Activated T-cell treated with anti-CD3 and anti-CD28 coated beads for 1 hour (primary cell): ENCODE measurements at places on chromosomes 1 and 21.
A peak's percentile ranks its signal among the peaks of the same experiment; 100 is the strongest.

GRCh38 chr1:221251580-221251979, 372.3 kb downstream of the HLX start:
- DNase-seq = no peak

- DNase-seq = no peak
These were observed 36.8 kb downstream of the RAP1A start for GRCh38 chr1:111656086-111657017.

- DNase-seq = no peak
These were observed 63.6 kb upstream of the ERRFI1 start for GRCh38 chr1:8089535-8090228.

GRCh38 chr1:58753431-58753866, 30.4 kb downstream of the JUN start:
- DNase-seq = no peak

GRCh38 chr1:76494807-76495206, 372.5 kb upstream of the ST6GALNAC5 start:
- no peak for DNase-seq

- no peak for DNase-seq
These were observed 20.6 kb downstream of the REG4 start for GRCh38 chr1:119790451-119791198.

GRCh38 chr1:93171549-93172034, 8.6 kb downstream of the TMED5 start:
- DNase-seq = no peak

DNA sequence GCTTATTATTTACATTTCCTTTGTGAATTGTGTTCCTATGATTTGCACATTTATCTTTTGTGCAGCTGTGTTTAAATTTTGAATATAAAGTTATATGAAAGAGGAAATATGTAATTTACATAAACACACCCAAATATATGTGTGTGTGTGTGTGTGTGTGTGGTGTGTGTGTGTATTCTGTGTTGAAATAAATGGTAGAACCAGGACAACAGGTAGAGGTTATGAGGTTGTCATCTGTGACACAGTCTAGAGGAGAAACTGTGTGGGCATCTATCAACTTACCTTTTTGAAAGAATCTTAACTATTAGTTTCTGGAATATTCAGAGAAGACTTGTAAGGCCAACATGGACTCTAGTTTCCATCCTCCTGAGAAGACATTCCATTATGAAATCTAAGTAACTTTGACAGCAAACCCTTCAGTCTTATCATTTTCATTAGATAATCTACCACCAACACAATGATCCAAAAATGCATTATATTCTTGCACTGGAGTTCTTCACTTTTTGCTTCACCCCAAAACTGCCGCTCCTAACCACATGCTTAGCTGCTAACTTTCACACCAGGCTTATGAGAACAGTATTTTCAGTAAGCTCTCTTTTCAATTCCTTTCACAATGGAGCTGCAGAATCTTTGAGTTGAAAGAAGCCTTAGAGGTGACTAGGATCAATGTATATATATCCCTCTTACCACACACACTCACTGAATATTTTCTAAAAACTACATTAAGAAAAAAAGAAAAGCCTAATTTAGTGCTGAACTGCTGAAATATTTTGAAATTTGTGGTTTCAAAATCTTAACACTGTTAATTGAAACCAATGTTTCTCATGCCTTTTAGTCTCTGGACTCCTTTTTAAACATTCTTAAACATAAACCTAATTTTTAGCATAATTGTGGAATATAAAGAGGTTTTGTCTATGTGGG, 21.8 kb downstream of the PTPRC start:
- DNase-seq = no peak

- DNase-seq = no peak
These were observed 221.3 kb downstream of the FOXD2 start for GRCh38 chr1:47659146-47659545.

DNA sequence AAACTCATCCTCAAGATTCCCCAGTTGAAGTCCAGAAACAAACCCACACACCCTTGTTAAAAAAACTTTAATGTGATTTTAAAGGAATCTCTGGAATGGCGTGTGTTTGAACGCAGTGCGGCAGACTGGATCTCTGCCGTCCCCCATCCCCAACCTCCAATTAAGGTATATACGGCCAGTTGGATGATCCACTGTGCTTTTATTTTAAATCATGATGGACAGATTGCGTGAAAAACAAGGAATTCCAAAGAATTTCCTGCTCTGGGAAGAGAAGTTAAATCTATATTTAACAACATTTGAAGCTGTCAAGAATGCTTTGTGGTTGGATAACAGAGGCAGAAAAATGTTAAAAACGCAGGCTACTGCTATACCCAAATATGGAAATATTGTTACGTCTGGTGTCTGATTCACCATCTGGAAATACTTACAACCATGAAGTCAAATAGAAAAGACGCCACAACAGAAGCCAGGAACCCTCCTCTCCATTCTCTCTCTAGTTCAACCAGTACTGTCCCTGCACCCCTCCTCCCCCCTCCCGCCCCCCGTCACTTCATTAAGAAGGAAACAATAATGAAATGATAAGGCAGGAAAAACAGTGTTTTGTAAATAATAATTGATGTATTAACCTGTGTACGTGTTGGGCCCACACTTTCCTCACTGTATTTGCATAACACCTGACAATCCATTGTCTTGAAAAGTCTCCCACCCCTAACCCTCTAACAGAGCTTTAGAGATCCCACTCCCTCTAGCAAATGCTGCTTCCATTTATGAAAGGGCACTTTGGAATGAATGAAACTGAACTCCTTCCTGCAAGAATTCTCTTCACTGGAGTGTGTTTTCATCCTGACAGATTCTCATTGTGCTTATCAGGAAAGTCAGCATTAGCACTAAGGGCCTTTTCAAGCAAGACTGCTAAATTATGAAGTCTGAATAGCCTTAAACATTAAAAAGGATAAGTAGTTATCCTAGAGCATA, 2.0 kb upstream of the CCN1 start:
- DNase-seq = no peak

DNA sequence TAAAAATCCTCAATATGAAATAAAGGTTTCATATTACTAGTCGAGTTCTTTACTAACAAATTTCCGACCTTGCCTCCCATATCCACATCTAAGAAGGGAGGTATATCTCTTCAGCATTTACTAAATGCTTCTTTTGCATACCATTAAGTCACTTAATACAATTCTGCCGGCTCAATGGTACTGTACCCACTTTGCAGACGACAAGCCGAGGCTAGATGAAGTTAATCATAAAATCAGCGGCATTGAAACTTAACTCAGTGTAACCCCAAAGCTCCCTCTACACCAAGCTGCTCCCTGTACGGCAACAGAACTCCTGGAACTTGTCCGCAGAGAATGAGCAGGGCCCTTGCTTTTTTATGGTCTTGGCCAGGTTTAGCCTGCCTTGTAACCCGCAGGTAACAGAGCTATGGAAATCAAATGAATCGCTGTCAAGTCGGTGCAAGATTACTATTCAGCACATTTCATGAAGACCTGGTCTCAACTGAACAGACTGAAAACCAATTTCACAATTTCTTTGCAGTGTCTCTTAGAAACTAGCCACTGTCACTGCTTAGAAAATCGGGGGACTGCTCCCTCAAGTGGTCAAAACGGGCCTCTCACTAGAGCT, 738 bp downstream of the INTS7 start:
- no peak for DNase-seq

GRCh38 chr1:47921935-47922415, 75.2 kb downstream of the TRABD2B start:
- DNase-seq = no peak

GRCh38 chr1:174775621-174776020, 224.1 kb upstream of the CACYBP start:
- no peak for DNase-seq

GRCh38 chr1:234564035-234565029, 45.6 kb downstream of the IRF2BP2 start:
- no peak for DNase-seq

GRCh38 chr1:152487871-152488270, 22.7 kb upstream of the LCE5A start:
- no peak for DNase-seq

DNA sequence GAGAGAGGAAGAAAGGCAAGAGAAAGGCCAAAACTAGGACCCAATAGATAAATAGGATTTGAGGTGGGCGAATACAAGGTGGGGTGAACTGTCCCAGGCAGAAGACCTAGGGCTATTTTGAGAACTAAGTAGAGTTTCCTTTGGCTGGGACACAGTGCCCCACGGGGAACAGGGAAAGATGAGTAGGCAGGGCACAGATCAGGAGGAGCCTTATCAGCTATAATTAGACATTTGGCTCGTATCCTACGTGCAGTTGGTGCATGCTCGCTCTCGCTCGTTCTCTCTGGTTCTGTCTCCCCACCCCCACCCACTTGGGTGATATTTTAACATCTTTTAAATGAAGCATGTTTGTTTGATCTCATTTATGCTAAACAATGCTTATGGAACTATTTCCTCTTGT, 235.0 kb upstream of the JUN start:
- DNase-seq = no peak

GRCh38 chr1:154335025-154335714, 9.8 kb downstream of the ATP8B2 start:
- peak; percentile 96 for DNase-seq

DNA sequence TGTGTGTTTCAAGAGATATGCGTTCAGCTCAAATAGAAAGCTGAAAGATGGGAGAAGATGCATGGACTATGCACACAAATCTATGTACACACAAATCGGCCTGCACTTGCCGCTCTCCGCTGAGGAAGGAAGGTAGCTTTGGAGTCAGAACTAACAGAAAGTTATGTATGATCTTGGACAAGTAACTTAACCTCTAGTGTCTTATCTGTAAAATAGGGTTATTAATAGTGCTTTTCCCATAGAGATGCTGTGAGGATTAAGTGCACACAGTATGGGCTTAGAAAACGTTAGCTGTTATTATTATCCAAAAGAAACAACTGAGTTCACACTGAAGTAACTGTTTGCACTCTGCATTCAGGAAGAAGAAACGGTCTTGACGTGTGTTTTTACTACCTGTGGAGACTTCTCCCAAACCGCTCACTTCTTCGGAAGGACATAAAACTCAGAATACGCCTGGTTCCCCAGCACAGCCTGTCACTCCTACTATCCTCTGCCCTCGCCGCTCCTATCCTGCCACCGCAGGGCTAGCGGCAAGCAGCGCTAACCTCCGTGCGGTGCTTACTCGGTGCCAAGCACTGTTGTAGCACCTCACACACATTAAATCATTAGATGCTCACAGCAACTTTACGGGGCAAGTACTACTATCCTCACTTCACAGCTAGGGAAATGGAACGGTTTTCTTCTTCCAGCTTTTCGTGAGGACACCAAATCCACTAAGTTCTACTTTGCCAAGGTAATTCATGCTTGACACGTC, 1.3 kb downstream of the TGFBR3 start:
- peak; percentile 25 for DNase-seq

GRCh38 chr1:27979151-27979858, 19.5 kb downstream of the XKR8 start:
- DNase-seq = no peak

GRCh38 chr1:27863538-27863915, 8.8 kb upstream of the THEMIS2 start:
- no peak for DNase-seq

DNA sequence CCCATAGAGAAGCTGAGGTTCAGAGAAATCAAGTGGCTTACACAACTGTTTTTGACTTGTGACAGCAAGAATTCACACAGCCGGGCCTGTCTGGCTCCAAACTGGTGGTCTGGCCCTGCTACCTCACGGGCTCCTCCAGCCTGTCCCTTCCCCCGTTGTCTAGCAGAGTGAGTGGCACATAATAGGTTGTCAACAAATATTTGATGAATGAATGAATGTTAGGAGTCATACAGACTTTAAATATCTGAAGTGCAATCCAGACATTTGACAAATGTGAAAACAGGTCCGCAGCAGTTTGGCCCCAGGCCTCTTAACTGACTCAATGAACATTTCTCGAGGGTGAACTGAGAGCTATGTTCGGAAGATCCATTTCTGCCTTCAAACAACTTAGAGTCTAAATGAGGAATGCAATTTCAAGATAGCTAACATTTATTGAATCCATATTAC, 1.1 kb upstream of the RHOC start:
- DNase-seq = no peak

DNA sequence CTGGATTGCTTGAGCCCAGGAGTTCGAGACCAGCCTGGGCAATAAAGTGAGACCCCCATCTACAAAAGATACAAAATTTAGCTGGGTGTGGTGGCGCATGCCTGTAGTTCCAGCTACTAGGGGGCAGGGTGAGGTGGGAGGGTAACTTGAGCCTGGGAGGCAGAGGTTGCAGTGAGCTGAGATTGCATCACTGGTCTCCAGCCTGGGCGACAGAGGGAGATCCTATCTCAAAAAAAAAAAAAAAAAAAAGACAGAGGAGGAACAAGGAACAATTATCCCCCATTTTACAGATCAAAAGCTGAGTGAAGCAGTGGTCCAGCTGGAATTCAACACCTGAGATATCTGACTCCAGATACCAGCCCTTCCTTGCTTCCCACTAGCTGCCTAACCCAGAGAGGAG, 34.8 kb downstream of the L1TD1 start:
- no peak for DNase-seq

DNA sequence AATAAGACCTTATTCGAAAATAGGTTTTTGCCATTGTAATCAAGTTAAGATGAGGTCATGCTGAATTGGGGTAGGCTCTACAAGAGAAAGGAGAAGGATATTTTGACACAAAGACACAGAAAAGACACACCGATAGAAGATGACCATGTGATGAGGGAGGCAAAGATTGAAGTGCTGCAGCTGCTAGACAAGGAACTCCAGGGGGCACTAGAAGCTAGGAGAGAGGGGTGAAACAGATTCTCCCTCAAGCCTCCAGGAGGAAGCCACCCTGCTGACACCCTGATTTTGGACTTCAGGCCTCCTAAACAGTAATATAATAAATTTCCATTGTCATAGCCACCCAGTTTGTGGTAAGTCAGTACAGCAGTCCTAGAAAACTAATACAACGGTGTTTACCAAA, 506.8 kb upstream of the CAMK1G start:
- no peak for DNase-seq

DNA sequence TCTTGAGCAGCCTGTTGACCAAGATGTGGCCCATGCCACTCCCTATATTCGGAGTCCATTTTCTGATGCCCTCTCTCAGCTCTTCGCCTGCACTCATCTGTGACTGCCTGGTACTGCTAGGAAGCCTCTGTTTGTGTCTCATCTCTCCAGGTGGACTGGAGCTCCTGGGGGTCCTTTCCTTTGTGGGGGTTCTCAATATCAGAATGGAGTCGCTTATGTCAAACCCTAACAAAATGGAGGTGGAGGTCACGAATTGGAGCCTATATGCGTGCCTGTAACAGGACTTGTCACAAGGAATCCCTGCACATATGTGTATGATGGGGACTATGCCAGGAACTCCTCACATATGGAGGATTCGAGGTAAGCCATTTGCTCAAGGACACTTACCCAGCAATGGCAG, 46.7 kb upstream of the ATP5PO start:
- DNase-seq = no peak

DNA sequence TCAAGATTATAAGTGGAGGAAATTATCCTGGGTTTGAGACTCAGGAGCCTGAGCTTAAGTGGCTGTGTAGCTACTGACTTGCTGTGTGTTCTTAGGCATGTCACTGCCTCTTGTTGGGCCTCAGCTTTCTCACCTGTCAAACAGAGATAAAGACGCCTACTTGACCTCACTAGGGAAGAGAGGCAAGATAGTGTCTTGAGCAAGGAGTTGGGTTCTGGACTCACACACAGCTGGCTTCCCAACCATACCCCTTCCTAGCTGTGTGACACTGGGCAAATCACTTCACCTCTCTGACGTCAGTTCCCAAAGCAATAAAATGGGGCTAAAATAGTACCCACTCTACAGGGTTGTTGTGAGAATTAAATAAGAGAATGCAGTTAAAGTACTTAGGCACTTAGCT, 11.6 kb upstream of the EPB41 start:
- DNase-seq = no peak

- no peak for DNase-seq
These were observed 118.5 kb downstream of the DMRTB1 start for GRCh38 chr1:53577761-53578100.
